ENCODE measurements at places on chromosomes 7 and 10. TPM values are rescaled to one million over a fixed set of nuclear protein-coding genes. Genes with fewer than 3 reads are reported as not detected.
A peak's percentile ranks its signal among the peaks of the same experiment; 100 is the strongest.

The CYP3A5 gene
- not detected for total RNA-seq

GRCh38 chr10:109892931-109893330, 30.4 kb downstream of the XPNPEP1 start:
- H3K27ac ChIP-seq = no peak overlapping the region
- no peaks in the 10 kb centered on the region for H3K27me3 ChIP-seq
- H3K4me1 ChIP-seq = peaks cover 5% of the 10 kb centered on the region
- DNase-seq = no peak
- no peak overlapping the region for H3K4me3 ChIP-seq

GRCh38 chr7:131004371-131004770, 270.4 kb upstream of the KLF14 start:
- peaks cover 50% of the 10 kb centered on the region for H3K4me1 ChIP-seq
- H3K27me3 ChIP-seq = no peaks in the 10 kb centered on the region
- no peak overlapping the region for H3K4me3 ChIP-seq
- no peak for DNase-seq
- H3K36me3 ChIP-seq = peaks cover 36% of the 10 kb centered on the region

DNA sequence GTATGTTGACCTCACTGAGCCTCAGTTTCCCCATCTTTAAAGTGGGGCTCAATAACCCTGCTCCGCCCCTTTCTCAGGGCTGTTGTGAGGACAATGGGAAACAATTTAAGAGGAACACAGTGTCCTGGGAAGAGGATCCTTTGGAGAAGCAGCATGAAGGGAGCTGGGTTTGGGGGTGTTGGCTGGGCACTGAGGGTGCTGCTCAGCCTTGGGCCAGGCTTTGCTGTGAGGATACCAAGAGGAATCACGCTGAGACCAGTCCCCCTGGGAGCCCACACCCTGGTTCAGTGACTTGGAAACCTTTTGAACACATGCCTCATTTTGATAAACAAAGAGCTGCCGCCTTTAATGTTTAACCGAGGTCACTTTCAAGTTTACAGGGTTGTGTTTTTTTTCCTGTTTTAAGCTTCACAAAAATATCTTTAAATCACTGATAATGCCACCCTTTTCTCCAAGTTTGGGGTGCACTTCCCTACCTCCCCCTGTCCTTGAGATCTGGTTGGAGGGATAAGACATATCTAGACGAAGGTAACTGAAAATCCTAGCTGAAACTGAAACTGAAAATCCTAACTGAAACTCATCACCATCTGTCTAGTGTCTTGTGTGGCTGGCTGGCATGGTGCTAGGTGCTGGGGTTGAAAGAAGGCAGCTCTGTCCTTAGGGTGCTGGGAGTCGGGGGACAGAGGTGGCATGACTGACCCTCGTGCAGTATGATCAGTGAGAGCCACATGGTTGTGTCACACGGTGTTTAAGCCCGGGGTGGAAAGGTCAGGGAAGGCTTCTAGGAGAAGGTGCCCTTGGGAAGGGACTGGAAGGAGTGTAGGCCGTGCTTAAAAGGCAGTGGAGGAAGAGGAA, 27.7 kb downstream of the ZNF775 start:
- no peak overlapping the region for H3K4me3 ChIP-seq
- H3K27me3 ChIP-seq = no peaks in the 10 kb centered on the region
- peak overlapping the region; percentile 96 for H3K27ac ChIP-seq
- peaks cover 20% of the 10 kb centered on the region for H3K36me3 ChIP-seq
- DNase-seq = peak; percentile 82
- peaks cover 26% of the 10 kb centered on the region for H3K4me1 ChIP-seq

- H3K27ac ChIP-seq = no peak overlapping the region
- DNase-seq = no peak
- H3K36me3 ChIP-seq = no peaks in the 10 kb centered on the region
- H3K4me3 ChIP-seq = no peak overlapping the region
- no peaks in the 10 kb centered on the region for H3K4me1 ChIP-seq
- no peaks in the 10 kb centered on the region for H3K27me3 ChIP-seq
These were observed 138.8 kb downstream of the MTPAP start for GRCh38 chr10:30210296-30210695.

The HYAL4 gene
- total RNA-seq = not detected

The TET1 gene
- total RNA-seq = 3.0 TPM

DNA sequence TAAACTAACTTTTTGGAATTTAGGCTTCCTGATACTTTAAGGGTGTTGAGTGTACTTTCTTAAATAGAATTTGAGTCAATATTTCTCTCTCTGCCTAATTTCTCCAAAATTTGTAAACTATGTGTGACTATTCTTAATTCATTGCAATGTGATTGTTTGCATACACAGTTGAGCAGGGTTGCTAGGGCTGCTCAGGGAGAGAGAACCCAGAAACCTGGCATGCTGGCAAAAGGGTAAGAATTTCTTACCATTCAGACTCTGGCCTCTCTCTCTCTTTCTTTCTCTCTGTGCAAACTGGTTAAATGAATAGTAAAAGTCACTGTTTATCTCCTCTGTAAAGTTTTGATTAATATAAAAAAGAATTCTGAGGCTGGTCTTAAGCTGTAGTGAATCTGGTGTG, 51.0 kb upstream of the NAMPT start:
- no peak for DNase-seq
- H3K27me3 ChIP-seq = no peaks in the 10 kb centered on the region
- H3K4me3 ChIP-seq = no peak overlapping the region
- no peaks in the 10 kb centered on the region for H3K36me3 ChIP-seq
- H3K27ac ChIP-seq = no peak overlapping the region

GRCh38 chr7:109694149-109695071, 1124.7 kb downstream of the DNAJB9 start:
- no peaks in the 10 kb centered on the region for H3K4me1 ChIP-seq
- no peaks in the 10 kb centered on the region for H3K27me3 ChIP-seq
- H3K27ac ChIP-seq = no peak overlapping the region
- no peak for DNase-seq

- no peak for DNase-seq
- H3K4me1 ChIP-seq = no peaks in the 10 kb centered on the region
- no peak overlapping the region for H3K27ac ChIP-seq
- H3K27me3 ChIP-seq = no peaks in the 10 kb centered on the region
- no peaks in the 10 kb centered on the region for H3K36me3 ChIP-seq
These were observed 135.2 kb downstream of the ADAM12 start for GRCh38 chr10:126252884-126253610.

DNA sequence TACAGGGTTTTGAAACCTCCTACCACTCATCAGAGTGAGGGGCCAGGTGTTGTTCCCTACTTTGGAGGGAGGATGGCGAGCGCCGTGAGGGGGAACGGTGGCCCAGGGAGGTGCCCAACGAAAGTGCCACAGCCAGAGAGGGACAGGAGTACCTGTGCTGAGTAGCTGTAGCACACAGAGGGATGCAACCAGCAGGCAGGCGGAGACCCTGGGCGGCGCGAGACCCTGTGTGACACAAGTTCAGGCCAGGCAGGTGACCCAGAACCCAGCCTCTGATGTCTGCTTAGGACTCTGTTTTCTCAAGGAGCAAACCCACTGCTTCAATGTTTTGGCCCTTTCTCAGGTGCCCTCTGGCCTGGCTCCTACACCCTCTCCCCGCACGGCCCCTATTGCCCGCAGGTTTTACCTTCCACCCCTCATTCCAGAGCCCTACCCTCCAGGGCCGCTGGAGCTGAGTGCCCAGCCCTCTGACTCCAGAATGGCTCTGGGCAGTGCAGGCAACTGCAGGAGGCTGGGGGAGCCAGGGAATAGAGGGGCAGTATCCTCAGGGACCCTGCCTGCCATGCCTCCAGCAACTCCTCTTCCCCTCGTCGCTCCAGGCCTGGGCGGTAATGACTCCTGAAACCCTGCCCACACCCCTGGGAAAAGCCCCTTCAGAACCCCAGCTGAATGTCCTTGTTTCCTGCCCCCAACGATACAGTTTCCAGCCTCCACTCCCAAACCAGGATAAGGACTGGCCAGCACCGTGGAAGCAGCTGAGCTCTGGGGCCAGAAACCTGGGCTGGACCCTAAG, 164.1 kb upstream of the RHEB start:
- DNase-seq = no peak
- H3K27me3 ChIP-seq = no peaks in the 10 kb centered on the region

- peak overlapping the region; percentile 46 for H3K27ac ChIP-seq
- DNase-seq = no peak
- H3K4me1 ChIP-seq = peaks cover 52% of the 10 kb centered on the region
- no peaks in the 10 kb centered on the region for H3K27me3 ChIP-seq
- H3K36me3 ChIP-seq = no peaks in the 10 kb centered on the region
These were observed 53.6 kb downstream of the PIK3AP1 start for GRCh38 chr10:96666741-96667140.

GRCh38 chr7:130356121-130356875, 11.7 kb downstream of the CPA5 start:
- peak overlapping the region; percentile 43 for H3K27ac ChIP-seq
- H3K4me3 ChIP-seq = no peak overlapping the region
- H3K4me1 ChIP-seq = peaks cover 5% of the 10 kb centered on the region
- H3K27me3 ChIP-seq = no peaks in the 10 kb centered on the region
- DNase-seq = no peak

DNA sequence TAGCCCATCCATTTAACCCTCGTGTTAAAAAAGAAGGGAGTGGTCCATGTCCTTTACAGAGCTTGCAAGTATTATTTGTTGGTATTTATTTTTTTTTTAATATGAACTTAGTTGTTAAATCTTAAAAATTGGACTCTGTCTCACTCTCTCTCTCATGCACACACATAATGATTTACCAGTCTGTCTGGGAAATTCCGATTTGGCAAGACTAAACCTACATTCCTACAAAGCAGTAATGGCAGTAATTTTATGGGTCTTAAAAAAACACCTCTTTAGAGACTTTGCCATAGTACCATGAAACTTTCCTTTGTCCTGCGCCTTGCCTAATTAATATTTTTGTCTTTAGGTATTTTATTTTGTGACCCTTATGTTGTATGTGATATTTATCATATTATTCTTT, 239.5 kb upstream of the PPP1R3A start:
- H3K4me3 ChIP-seq = no peak overlapping the region
- H3K27me3 ChIP-seq = no peaks in the 10 kb centered on the region

DNA sequence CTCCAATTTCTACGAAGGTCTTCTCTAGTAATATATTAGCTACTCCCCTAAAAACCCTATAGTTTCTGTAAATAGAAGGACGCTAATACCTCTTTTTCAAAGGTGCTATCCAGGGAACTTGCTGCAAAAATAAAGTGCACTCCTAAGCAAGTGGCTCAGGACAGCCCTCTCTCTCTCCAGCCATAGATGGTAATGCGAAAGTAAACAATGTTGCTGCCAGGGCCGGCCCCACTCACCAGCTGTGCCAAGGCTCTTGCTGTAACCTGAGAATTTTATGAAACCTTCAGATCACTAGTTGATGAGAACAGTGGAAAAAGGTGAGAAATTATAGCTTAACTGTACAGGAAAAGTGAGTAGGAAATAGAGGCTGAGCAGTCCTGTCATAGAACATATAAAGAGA, 10.9 kb upstream of the TAS2R39 start:
- no peak overlapping the region for H3K27ac ChIP-seq
- H3K4me3 ChIP-seq = no peak overlapping the region
- H3K4me1 ChIP-seq = no peaks in the 10 kb centered on the region
- H3K36me3 ChIP-seq = no peaks in the 10 kb centered on the region
- no peak for DNase-seq

The GFRA1 gene
- total RNA-seq = 6.5 TPM

DNA sequence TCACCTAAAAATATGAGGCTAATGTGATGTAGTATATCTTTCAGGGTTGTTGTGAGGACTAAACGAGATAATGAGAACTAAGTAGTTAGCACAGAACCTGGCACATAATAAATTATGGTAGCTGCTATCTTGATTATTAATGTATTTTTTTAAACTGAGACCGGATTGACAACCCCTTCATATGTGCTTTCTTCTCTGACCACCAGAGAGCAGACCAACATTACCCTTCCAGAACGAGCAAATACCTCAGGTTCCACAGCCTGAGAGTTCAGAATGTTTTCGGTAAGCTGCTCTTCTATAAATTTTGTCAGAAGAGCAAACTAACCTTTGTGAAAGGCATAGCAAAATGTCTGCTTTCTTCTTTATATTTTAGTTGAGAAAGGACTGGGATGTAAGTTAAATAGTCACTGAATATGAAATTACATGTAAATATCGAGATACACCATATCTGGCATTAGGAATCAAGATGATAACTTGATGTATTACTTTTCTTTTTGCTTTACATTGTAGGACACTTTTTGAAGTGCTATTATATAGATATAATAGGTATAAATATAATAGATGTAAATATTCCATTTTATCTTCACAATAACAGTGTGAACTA, 13.6 kb upstream of the BPGM start:
- H3K4me3 ChIP-seq = no peak overlapping the region
- H3K4me1 ChIP-seq = peaks cover 16% of the 10 kb centered on the region
- DNase-seq = no peak
- no peak overlapping the region for H3K27ac ChIP-seq

The CRTAC1 gene
- not detected for total RNA-seq

GRCh38 chr10:33489501-33490176, 155.2 kb upstream of the NRP1 start:
- DNase-seq = no peak
- no peaks in the 10 kb centered on the region for H3K4me1 ChIP-seq
- no peak overlapping the region for H3K4me3 ChIP-seq
- H3K36me3 ChIP-seq = no peaks in the 10 kb centered on the region

DNA sequence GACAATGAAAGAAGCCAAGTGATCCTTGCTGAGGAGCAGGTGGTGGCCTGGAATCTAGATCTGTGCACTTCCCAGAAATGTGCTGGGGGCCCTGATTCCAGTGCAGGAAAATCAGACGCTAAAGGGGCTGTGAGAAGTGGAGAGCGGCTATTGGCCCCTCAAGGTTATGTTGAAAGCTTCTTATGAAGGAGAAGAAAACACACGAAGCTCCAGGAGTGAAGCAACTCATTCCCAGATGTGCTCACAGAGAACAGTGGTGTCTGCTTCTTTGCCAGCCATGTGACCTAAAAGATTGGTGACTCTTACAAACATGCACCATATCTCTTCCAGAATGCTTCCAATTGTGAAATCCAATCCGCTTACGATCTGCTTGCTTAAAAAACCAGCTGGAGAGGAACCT, 679.3 kb upstream of the IGFBP3 start:
- no peak overlapping the region for H3K4me3 ChIP-seq
- no peaks in the 10 kb centered on the region for H3K36me3 ChIP-seq
- H3K4me1 ChIP-seq = no peaks in the 10 kb centered on the region

GRCh38 chr7:130430115-130430514, 10.7 kb downstream of the CEP41 start:
- H3K4me3 ChIP-seq = no peak overlapping the region
- no peak for DNase-seq
- H3K36me3 ChIP-seq = no peaks in the 10 kb centered on the region
- peak overlapping the region; percentile 40 for H3K27ac ChIP-seq
- H3K4me1 ChIP-seq = peaks cover 11% of the 10 kb centered on the region
- no peaks in the 10 kb centered on the region for H3K27me3 ChIP-seq

DNA sequence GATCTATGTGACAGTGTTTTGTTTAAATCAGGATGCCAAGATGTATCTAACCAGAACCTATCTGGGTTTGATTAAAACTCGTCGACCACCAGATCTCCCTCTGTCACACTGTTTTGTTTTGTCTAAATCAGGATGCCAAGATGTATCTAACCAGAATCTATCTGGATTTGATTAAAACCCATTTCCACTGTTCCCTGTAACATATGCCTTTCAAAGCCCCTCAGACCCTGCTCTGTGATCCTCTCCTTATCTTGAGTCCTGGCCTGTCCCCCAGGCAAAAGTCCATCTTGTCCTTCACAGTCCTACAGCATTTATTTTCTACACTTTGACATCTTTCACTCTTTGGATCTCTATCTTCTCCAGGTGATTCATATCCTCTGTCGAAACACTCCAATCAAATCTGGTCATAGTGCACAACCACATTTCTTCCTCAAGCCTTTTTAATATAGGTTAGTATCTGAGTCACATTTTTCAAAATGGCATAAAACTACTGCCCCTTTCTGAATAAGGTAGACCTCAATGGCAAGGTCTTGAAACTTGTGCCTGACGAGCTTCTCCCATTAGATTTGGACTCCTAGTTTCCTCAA, 32.5 kb downstream of the ERLIN1 start:
- H3K4me3 ChIP-seq = no peak overlapping the region
- H3K4me1 ChIP-seq = no peaks in the 10 kb centered on the region
- H3K36me3 ChIP-seq = peaks cover 92% of the 10 kb centered on the region
- DNase-seq = no peak
- H3K27ac ChIP-seq = no peak overlapping the region
- no peaks in the 10 kb centered on the region for H3K27me3 ChIP-seq

The PDE1C gene
- 0.94 TPM for total RNA-seq
